ENCODE measurements at places on chromosomes 1 and 21.

DNA sequence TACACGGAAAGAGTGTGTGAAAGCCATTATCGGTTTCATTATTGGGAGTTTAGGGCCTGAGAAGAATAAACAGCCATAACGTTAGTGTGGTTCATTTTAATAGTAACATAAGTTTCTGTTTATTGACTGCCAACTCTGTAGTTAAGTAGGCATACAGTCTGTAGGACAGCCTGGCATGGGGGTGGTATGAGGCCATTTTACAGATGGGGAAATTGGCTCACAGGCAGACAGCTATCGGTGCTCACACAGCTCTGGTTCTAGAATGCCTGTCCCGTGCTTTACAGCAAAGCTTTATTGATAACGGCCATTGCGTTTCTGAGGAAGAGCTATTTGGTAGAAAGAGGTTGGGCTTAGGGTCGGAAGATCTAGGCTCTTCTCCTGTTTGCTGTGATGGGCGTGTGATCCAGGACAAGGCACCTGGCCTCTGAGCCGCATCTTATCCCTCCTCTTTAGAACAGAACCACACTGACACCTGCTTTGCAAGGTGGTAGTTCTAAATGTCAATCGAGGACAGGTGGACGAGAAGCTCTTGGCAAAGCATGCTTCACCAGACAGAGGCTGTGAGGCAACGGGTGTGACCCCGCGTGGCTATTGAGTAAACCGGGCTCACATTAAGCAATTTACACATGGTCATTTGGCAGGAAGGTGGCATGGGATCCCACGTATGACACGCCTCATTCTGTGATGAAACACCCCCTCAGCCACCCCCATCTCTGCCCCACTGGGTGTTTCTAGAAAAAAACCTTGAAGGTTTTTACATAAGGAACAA lies 14.9 kb downstream of the ETS2 start:
- DNase-seq = no peak

GRCh38 chr1:7379441-7379971 lies 391.6 kb upstream of the VAMP3 start:
- DNase-seq = no peak

DNA sequence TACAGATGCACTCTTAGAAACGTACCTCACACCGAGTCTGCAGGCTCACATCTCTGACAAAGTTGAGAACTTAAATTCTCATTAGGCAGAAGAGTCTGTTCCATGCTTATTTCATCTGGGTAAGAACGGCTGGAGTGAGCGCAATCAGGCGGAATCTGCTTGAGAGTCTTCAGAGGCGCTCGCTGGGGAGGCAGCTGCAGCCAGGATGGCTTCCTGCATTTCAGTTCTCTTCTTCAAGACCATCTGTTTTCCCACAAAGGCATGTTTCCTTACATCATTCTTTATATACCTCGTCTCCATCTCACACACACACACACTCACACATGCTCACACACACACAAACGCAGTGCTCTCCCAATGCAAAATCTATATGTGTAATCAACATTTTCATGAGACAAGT lies 497.1 kb downstream of the AJAP1 start:
- DNase-seq = no peak

GRCh38 chr1:150210091-150210490 lies 25.8 kb downstream of the ANP32E start:
- DNase-seq = no peak

- DNase-seq = no peak
These were observed 35.5 kb upstream of the SLC19A1 start for GRCh38 chr21:45577801-45578175.

DNA sequence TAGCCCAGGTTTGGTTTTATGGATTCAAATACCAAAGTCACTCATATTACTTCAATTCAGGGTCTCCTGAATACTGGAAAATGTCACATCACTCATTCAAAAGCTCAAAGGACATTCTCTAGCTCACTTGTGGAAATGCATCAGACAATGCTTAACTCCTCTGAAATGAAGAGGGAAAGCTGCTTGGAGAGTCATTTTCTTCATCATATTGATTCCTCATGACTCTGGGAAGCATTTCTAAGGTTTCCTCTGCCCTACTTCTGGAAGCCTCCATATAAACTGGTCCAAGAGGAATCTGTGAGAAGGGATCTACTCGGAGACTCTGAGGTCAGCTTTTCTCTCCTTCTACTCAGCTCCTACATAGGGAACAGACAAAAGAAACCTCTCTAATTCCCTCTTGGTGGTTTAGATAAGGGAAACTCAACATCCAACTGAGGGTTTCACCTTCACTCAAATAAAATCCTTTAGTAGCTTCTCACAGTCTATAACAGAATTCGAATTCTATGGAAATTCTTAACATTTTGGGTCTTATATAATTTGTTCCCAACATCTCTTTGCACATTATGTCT lies 36.4 kb upstream of the RBBP5 start:
- DNase-seq = no peak

DNA sequence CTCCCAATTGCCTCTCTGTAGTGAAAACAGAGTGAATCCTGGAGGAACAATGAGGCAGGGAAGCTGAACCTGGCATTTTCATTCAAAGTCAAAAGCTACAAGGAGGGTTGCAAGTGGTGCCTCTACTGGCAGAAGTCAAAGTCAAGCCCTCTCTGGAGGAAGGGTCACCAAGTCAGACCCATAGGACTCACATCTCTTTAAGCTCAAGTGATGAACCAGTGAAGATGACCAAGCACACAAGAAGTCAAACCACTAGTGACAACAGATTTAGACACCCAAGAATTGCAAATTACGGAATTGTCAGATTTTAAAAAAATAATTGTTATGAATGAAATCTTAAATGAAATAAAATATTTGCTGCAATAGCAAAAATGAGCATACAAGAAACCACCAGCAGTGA lies 81.1 kb upstream of the ATP1B1 start:
- DNase-seq = no peak

GRCh38 chr1:28170001-28170596 lies 6.4 kb downstream of the PTAFR start:
- DNase-seq = no peak

GRCh38 chr1:29559056-29559455 lies 322.7 kb downstream of the PTPRU start:
- DNase-seq = no peak

GRCh38 chr1:9449110-9449627 lies 90.1 kb upstream of the SLC25A33 start:
- DNase-seq = no peak

- DNase-seq = no peak
These were observed 23.1 kb downstream of the RHBDL2 start for GRCh38 chr1:38918568-38918967.

DNA sequence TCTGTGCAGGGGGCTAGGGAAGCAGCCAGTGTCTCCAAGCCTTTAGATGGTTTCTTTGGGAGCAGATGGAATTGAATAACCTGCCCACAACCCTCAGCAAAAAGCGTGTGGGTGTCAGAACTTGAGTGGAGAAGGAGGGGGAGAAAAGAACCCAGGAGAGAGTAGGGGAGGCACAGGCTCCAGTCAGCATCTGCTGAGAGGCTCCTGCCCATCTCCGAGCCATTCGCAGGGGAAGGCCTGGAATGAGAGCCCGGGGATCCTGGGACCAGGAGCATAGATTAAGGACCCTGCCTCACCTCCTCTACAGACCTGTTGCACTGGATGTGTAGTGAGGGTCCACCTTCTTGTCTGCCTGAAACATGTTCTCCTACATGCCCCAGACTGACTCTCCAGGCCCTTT lies 16.3 kb downstream of the TMEM81 start:
- no peak for DNase-seq

GRCh38 chr21:35007348-35007747 lies 41.8 kb downstream of the RUNX1 start:
- no peak for DNase-seq

DNA sequence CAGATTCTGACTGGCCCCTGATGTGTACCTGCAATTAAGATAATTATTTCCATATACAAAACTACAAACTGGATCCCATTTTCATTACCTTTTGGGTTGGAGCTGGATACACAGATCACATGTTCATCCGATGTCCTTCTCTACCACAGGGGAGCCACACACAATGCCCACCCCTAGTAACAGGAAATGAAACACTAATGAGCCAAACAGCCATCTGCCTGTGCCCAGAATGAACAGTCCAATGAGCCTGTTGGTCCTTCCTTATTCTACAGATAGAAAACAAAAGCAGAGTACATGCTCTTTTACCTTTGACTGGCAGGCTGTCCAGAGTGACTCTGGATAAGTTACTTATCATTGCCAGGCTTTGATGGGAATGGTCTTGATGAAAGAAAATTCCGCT lies 68.6 kb downstream of the SIPA1L2 start:
- no peak for DNase-seq

- no peak for DNase-seq
These were observed 84.7 kb downstream of the NOTCH2 start for GRCh38 chr1:119984771-119985170.

- DNase-seq = no peak
These were observed 305.0 kb upstream of the ST6GALNAC5 start for GRCh38 chr1:76562292-76562691.

GRCh38 chr1:67652800-67653199 lies 32.2 kb upstream of the GADD45A start:
- no peak for DNase-seq

- no peak for DNase-seq
These were observed 92.1 kb upstream of the EDN2 start for GRCh38 chr1:41576620-41577019.

- no peak for DNase-seq
These were observed 38.9 kb upstream of the ZBTB18 start for GRCh38 chr1:244012202-244012601.

- DNase-seq = no peak
These were observed 65.2 kb downstream of the OLFML2B start for GRCh38 chr1:161958425-161958824.

- DNase-seq = no peak
These were observed 29.2 kb downstream of the MROH9 start for GRCh38 chr1:170964506-170964905.

GRCh38 chr1:179879797-179880196 lies 2.2 kb upstream of the TOR1AIP2 start:
- DNase-seq = no peak

DNA sequence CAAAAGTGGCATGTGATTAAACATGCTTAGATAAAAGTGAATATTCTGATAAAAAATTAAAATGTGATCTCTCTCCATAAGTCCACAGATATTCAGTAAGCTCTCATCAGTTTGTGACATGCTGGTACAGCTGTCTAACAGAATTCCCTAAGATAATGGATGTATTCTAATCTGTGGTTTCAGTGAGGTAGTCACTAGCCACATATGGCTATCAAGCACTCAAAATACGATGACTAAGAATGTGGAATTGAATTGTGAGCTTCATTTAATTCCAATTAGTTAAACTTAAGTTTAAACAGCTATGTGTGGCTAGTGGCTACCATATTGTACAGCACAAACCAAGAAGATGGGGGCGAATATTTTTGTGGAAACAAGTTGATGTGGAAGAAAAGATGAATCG lies 4.1 kb upstream of the REG4 start:
- DNase-seq = no peak

GRCh38 chr1:235892734-235893413 lies 26.2 kb upstream of the LYST start:
- no peak for DNase-seq

GRCh38 chr1:211305044-211305443 lies 21.6 kb upstream of the TRAF5 start:
- no peak for DNase-seq

DNA sequence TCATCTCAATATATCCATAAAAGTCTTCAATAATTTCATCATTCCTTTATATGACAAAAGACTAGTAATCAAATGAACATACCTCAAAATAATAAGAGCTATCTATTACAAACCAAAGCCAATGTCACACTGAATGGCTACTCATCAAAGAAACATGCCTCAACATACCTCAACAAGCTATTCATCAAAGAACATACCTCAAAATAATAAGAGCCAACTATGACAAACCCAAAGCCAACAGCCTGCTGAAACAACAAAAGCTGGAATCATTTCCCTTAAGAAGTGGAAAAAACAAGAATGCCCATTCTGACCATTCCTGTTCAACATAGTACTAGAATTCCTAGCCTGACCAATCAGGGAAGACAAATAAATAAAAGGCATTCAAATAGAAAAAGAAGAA lies 1373.7 kb downstream of the BRINP3 start:
- DNase-seq = no peak

GRCh38 chr1:113479713-113480676 lies 89.7 kb downstream of the MAGI3 start:
- no peak for DNase-seq

GRCh38 chr1:106698660-106699059 lies 357.8 kb upstream of the PRMT6 start:
- DNase-seq = no peak

DNA sequence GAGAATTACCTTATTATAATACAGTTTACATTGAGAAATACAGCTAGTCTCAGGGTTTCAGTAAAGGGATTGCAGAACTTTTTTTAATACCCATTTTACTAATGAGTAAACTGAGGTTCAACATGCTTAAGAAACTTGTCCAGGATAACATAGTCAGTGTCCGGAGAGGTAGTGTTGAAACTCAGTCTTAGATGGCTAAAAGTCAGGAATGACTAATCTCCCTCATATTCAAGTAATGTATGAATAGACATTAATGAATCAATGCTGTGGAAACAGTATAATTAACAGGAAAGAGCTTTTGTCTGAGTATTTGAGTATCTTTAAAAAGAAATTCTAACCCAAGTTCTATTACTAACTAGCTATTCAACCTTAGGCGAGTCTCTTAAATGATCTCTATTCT lies 397.6 kb downstream of the PLA2G4A start:
- DNase-seq = no peak

DNA sequence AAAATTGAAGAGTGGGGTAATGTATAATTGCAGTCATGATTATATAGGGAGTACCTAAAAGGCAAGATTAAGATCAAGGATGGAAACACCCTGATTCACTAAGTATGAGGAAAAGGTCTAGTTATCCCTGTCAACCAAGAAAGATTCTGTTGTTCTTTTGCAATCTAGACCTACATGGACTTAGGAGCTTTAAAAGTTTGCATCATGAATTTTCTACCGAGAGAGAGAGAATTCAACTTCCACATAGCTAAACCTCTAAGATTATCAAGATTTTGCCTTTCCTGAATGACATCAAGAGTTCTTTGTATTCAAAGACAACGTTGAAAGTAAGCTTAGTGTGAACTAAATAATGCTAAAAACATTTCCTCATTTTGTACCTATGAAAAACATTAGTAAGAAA lies 78.8 kb upstream of the RBM34 start:
- no peak for DNase-seq

- no peak for DNase-seq
These were observed 369.1 kb upstream of the VAMP3 start for GRCh38 chr1:7401814-7402547.

DNA sequence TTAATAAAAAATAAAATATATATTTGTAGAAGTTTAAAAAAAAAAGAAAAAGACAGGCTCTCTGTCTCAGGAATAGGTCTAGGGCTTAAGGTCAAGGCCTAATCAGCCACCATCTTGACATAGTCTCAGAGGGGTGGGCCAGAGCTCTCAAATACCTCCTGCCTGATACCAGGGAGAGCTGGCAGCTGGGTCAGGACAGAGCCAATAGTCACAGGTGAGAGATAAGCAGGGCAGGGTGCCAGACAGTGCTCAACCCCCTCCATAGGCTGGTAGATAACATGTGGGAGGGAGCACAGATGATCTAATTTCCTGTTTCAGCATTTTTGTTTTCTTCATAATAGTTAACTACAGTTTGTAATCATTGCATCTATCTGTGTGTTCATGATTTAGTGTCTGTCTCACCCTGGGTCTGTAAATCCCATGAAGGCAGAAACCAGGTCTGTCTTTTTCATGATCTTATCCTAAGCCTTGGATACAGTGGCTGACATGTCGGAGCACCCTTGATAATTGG lies 152.0 kb upstream of the GRIK3 start:
- no peak for DNase-seq

GRCh38 chr1:91897016-91897415 lies 11.1 kb upstream of the TGFBR3 start:
- DNase-seq = no peak
